Activated T-cell treated with anti-CD3 and anti-CD28 coated beads for 1 hour (primary cell): ENCODE measurements at places on chromosomes 11 and 22.

GRCh38 chr22:43257961-43258360, 71.0 kb upstream of the TTLL12 start:
- DNase-seq, result no peak

- DNase-seq, result no peak
Observed at GRCh38 chr11:118961189-118961588, 5.1 kb downstream of the UPK2 start.

- DNase-seq, result no peak
Observed at GRCh38 chr22:39448205-39449054, 8.4 kb upstream of the MGAT3 start.

- DNase-seq, result no peak
Observed at GRCh38 chr22:33563220-33563964, 356.9 kb downstream of the LARGE1 start.

GRCh38 chr11:68565768-68566167, 105.2 kb downstream of the PPP6R3 start:
- DNase-seq, result no peak

DNA sequence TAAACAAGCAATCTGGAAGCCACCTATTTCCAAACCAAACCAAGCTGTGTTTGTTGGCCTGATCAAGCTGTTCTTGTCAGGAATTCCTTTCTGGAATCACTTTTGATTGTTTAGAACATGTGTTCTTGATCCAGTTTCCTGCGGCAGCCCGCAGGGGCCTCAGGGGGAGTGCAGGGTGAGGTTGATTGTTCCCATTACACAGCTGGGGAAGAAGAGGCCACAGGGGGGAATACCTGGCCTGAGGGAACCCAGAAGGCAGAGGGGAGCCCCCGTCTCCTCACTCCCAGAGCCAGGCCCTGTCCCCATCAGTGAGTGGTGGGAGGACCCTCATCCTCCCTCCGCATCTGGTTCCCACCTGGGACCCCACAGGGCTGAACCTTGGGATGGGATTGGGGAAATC, 4.2 kb downstream of the MRGPRD start:
- no peak for DNase-seq

DNA sequence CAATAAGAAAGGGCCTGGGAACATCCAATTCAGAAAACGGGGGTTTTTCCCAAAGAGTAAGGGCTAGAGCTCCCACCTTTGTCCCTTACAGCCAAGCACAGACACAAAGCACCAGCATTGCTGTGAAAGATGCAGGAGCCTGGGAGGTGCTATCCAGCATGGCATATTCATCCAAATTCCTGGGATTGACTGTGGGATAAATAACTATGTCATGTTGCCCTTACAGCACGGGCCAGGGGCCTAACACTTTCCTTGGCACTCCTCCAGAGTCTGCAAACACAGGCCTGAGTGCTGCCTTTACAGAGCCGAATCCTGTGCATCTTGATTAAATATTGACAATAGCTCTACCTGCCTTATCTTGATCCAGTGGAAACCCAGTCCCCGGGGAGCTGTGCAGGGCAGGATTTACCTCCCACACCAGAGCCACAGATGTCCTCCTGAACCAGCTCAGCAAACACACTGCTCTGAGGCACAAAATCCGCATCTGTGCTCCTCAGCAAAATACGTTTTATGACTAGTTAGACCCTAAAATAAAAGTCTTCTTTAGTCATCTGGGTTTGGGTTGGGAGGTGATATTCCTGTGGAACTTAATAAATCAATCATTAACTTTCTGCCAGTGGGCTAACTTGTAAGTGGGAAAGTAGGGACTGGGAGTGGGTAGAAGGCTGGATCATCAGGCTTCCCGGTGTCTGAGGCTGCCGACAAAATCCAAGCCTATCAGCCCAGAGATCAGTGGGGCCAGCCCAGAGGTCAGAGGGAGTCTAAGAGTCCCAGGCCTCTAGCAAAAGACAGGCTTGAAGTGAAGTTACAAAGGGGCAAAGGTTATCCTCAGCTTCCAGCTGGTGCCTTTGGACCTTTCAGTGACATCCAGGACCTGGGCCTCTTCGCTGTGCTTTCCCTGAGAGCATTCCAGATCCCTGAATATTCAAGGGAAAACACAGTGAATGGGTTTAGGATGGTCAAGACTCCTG, 36.5 kb downstream of the POU2AF3 start:
- no peak for DNase-seq

- DNase-seq, result no peak
Observed at GRCh38 chr11:133814588-133815100, 30.7 kb downstream of the SPATA19 start.

GRCh38 chr11:72739240-72740059, 12.8 kb downstream of the ARAP1 start:
- DNase-seq, result no peak

DNA sequence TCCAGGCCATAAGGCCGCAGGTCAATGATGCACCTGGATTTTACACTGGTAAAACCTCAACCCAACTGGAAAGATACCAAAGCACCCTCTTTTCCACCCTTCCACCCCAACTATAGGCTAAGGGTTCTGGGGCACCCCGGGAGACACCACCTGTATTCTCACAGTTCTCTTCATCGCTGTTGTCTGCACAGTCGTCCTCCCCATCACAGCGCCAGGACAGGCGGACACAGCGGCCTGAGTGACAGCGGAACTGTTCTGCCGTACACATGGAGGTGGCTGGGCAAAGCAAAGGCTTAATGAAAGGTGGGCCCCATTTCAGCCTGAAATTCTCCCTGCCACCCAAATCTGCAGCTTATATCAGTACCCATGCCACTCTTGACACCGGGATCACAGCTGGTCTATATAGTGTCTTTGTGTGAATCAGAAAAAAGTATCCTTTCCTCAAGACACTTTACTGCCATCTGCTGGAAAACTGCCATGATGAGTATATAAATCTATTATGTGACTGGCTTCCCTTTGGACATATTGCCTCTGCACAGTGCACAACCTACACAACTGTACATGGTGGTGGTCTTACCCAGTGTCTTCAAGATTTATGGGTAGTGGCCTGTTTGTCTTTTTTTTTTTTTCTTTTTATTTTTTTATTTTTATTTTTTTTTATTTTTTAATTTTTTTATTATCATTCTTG, 21.5 kb downstream of the LRP4 start:
- DNase-seq, result no peak

GRCh38 chr22:17810570-17811116, 36.4 kb upstream of the BID start:
- DNase-seq, result no peak

GRCh38 chr11:133024301-133024700, 508.0 kb downstream of the OPCML start:
- no peak for DNase-seq
